ENCODE measurements at places on chromosomes 6 and 20.

DNA sequence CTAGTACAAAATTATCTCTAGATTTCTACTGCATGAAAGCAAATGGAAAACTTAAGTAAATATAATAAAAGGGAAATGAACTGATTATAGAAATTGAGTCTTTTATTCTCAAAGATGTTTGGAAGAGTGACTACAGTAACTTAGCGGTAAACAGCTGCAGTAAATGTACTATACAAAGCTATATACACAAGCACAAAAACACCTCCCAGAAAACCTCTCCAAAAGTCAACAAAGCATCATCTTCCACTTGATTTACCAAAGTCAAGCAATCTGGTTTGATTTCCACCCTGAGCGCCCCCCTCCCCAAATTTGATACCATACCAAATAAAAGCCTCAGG is 142.1 kb upstream of the SHLD1 start:
- no peaks in the 10 kb centered on the region for H3K36me3 ChIP-seq
- DNase-seq: no peak
- no peak overlapping the region for H3K4me3 ChIP-seq
- H3K27ac ChIP-seq: no peak overlapping the region

- no peak overlapping the region for H3K27ac ChIP-seq
- no peaks in the 10 kb centered on the region for H3K27me3 ChIP-seq
- peak; percentile 29 for DNase-seq
Observed at GRCh38 chr20:32470025-32470861, 112.1 kb downstream of the ASXL1 start.

DNA sequence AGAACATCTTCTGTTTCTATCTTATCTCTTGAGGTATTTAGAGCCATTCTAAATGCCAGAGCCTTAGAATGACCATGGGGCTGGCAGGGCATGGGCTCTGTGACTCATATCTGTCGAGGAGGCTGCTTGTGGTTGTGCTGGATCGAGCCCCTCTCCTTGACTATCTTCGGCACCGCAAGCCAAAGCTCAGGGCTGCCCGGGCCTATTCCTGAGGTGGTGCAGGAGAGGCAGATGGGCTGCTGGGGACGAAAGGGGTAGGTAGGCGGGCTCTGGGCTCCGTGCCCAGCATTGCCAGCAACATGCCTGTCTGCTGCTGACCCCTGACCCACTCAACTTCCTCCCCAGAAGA is 89.9 kb downstream of the NOL4L start:
- no peak for DNase-seq
- no peak overlapping the region for H3K27ac ChIP-seq
- H3K4me3 ChIP-seq: no peak overlapping the region
- no peaks in the 10 kb centered on the region for H3K36me3 ChIP-seq
- no peaks in the 10 kb centered on the region for H3K27me3 ChIP-seq

- H3K27ac ChIP-seq: no peak overlapping the region
- no peaks in the 10 kb centered on the region for H3K36me3 ChIP-seq
- no peaks in the 10 kb centered on the region for H3K27me3 ChIP-seq
- H3K4me3 ChIP-seq: no peak overlapping the region
- no peak for DNase-seq
- no peaks in the 10 kb centered on the region for H3K4me1 ChIP-seq
Observed at GRCh38 chr20:5882166-5882565, 68.2 kb downstream of the TRMT6 start.

GRCh38 chr20:47905628-47906347 is 120.5 kb upstream of the SULF2 start:
- no peaks in the 10 kb centered on the region for H3K27me3 ChIP-seq
- no peak overlapping the region for H3K27ac ChIP-seq
- H3K4me1 ChIP-seq: no peaks in the 10 kb centered on the region
- H3K36me3 ChIP-seq: no peaks in the 10 kb centered on the region

DNA sequence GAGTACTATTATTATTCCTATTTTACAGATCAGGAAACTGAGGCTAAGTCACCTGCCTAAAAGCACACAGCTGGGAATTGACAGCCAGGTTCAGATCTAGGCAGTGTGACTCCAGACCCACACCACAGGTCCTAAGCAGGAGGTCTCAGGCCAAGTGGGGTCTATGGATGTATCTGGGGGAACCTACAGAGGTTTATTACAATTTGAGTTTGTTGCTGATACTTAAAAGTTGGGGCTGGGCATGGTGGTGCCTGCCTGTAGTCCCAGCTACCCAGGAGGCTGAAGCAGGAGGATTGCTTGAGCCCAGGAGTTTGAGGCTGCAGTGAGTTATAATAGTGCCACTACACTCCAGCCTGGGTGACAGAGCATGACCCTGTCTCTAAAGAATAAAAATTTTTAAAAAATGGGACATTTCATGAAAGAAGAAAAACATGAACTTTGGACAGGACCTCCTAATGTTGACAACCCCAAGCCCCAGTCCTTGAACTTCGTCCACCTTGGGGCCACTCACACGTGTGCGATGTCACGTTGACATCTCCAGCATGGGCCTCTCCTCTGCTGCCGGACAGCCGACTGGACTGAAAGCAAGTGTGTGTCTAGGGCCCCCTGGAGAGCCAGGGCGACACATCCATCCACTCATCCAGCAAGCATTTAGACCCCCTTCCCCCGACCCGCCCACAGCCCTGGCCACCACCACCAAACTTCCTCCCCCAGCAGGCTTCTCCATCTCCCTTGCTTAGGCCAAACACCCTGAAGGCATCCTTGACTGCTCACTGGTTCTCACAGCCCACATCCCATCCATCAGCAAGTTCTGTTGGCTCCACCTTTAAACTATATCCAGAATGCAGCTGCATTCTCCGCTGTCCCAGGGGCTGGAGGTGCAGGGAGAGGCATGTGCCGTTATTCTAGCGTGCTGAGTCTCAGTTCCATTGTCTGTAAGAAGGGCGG is 40.0 kb downstream of the NOL4L start:
- DNase-seq: no peak
- no peaks in the 10 kb centered on the region for H3K27me3 ChIP-seq
- no peak overlapping the region for H3K4me3 ChIP-seq
- H3K36me3 ChIP-seq: no peaks in the 10 kb centered on the region

DNA sequence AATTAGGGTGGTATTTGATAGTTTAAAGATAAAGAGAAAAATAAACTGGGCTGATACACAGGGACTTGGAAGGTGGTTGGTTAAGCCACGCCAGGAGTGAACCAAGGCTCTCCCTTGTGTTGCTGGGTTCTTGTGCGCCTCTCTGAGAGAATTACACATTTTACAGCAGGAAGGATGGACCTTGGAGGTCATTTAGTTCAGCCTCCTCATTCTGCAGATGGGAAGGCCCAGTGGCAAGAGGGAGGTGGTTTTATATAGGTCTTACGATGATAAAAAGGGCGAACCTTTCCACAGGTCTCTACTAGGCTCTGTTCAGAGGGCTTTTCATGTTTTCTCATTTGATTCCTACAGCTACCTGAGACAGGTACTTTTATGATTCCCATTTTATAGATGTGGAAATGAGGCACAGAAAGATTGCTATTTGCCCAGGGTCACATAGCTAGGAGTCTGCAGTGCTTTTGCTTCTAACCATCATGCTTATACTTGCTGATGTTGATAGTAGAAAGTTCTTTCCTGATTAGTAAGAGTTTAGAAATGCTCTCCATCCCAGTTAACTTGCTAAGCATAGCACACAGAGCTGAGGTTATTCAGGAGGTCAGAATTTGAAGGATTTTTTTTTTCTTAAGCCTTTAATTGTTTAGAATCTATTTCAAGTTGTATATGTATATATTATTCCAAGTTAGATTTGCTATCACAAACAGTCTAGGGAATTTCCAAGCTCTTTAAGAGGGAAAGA is 12.8 kb downstream of the HIVEP1 start:
- H3K27ac ChIP-seq: no peak overlapping the region
- no peaks in the 10 kb centered on the region for H3K27me3 ChIP-seq
- H3K36me3 ChIP-seq: no peaks in the 10 kb centered on the region
- peaks cover 28% of the 10 kb centered on the region for H3K4me1 ChIP-seq
- H3K4me3 ChIP-seq: no peak overlapping the region

GRCh38 chr6:16105854-16106253 is 23.0 kb upstream of the MYLIP start:
- H3K27ac ChIP-seq: no peak overlapping the region
- no peaks in the 10 kb centered on the region for H3K27me3 ChIP-seq
- peaks cover 28% of the 10 kb centered on the region for H3K4me1 ChIP-seq

- H3K4me3 ChIP-seq: no peak overlapping the region
- no peaks in the 10 kb centered on the region for H3K36me3 ChIP-seq
- no peaks in the 10 kb centered on the region for H3K4me1 ChIP-seq
- DNase-seq: no peak
Observed at GRCh38 chr6:44854712-44855443, 467.4 kb downstream of the CDC5L start.

DNA sequence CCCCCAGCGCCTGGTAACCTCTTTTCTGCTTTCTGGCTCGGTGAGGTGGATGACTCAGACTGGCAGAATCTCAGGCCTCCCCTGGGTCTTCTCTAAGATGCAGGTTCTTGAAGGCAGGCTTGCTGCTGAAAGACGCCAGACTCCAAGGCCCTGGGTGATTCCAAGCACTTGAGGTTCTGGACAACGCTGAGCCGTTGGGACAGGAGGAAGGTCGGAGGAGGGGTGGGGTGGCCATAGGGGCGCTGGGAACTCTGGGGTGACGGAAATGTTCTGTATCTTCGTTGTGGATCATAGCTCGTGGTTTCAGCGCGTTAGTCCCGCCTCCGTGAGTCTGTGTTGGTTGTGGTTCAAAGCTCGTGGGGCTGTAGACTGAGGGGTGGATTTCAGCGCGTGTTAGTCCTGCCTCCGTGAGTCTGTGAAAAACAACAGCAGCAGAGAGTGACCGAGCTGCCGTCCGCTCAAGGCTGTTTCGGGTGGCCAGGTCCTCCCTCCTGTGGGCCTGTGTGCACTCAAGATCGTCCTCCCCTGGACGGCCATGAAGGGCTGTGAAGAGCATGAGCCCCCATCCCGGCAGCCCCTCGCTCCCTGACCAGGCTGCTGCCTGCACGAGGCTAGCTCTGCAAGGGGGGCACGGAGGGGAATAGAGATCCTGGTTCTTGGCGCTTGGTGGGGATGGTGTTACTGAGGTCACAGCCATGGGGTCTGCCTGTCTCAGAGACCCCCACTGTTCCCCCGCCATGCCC is 7.7 kb downstream of the NTSR1 start:
- H3K36me3 ChIP-seq: no peaks in the 10 kb centered on the region
- no peak overlapping the region for H3K27ac ChIP-seq
- H3K4me3 ChIP-seq: no peak overlapping the region
- DNase-seq: no peak

- H3K27ac ChIP-seq: no peak overlapping the region
- H3K4me3 ChIP-seq: no peak overlapping the region
- no peak for DNase-seq
- H3K36me3 ChIP-seq: no peaks in the 10 kb centered on the region
Observed at GRCh38 chr6:15512126-15512525, 150.7 kb downstream of the DTNBP1 start.

DNA sequence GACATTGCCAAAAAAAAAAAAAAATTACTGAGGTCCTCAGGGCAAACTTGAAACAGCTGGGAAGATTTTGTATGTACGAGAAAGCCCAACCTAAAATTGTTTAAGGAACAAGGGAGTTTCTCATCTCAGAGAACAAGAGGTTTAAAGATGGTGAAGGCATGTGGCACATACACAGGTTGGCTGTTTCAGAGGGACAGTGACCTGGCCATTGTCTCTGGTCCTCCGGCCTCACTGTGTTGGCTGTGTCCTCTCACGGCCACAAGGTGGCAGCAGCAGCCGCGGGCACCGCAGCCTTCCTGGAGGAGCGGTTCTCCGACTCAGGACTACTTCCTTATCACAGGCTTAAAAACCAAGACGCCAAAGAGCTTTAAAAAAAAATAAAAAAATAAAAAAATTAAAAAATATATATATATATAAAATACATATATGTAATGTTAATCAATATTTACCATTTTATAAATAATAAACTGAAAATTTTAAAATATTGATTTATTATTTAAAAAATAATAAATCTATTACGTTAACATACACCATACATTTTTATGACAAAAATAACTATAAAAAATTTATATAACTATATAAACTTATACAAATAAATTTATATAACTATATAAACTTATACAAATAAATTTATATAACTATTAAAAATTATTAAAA is 52.8 kb downstream of the GTF2H5 start:
- H3K4me1 ChIP-seq: no peaks in the 10 kb centered on the region
- no peak overlapping the region for H3K27ac ChIP-seq
- DNase-seq: peak; percentile 80
- H3K4me3 ChIP-seq: no peak overlapping the region
- H3K36me3 ChIP-seq: no peaks in the 10 kb centered on the region

- no peaks in the 10 kb centered on the region for H3K36me3 ChIP-seq
- no peak overlapping the region for H3K27ac ChIP-seq
- peaks cover 6% of the 10 kb centered on the region for H3K4me1 ChIP-seq
Observed at GRCh38 chr20:43901296-43901695, 13.4 kb upstream of the TOX2 start.

DNA sequence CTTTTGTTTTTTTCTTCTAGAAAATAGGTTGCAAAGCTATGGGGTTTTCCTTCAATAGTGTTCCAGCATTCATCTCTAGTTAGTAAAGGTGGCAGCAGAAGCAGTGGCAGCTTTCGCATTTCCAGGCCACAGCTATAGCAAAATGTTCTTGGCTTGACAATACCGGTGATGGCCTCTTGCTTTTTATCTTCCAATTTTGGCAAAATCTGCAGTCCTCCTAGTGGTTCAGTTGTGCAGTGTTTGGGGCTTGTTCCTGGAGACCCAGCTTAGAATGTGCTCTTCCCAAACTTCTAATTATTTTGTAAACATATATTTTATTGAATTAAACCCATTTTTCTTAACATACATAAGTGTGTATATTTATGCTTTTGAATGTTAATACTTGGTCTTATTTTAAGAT is 370.6 kb upstream of the MAN1A1 start:
- H3K27ac ChIP-seq: no peak overlapping the region
- no peak overlapping the region for H3K4me3 ChIP-seq
- H3K36me3 ChIP-seq: no peaks in the 10 kb centered on the region
- DNase-seq: no peak
- no peaks in the 10 kb centered on the region for H3K4me1 ChIP-seq
- no peaks in the 10 kb centered on the region for H3K27me3 ChIP-seq

- no peak for DNase-seq
- H3K36me3 ChIP-seq: no peaks in the 10 kb centered on the region
- H3K4me3 ChIP-seq: no peak overlapping the region
- no peaks in the 10 kb centered on the region for H3K4me1 ChIP-seq
Observed at GRCh38 chr6:16800942-16801341, 39.7 kb upstream of the ATXN1 start.

DNA sequence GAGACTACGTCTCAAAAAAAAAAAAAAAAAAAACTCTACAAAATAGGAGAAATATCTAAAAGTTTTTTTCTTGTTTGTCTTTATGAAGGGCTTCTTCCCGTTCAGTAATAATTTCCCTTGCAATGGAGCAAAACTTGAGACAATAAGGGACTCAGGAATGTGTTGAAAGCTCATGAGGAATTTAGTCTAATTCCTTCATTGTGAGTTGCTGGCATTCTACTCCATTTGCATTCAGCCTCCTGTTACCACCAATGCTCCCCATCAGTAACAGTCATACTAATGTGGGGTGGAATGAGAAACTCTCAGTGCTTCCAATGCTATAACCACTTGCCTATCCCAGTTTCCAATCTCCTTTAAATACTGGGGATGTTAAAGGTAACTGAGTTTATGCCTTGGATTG is 576.7 kb upstream of the AGPAT4 start:
- H3K27ac ChIP-seq: no peak overlapping the region
- H3K27me3 ChIP-seq: peaks cover 3% of the 10 kb centered on the region
- DNase-seq: no peak
- H3K4me3 ChIP-seq: no peak overlapping the region
- H3K4me1 ChIP-seq: no peaks in the 10 kb centered on the region
- H3K36me3 ChIP-seq: no peaks in the 10 kb centered on the region

- no peaks in the 10 kb centered on the region for H3K4me1 ChIP-seq
- no peak for DNase-seq
- peaks cover 4% of the 10 kb centered on the region for H3K36me3 ChIP-seq
Observed at GRCh38 chr6:144824018-144824417, 538.9 kb downstream of the UTRN start.
